ENCODE measurements at places on chromosomes 4 and X.

GRCh38 chr4:153645183-153645582, 38.9 kb upstream of the TLR2 start:
- DNase-seq = no peak

- no peak for DNase-seq
These were observed 189.1 kb downstream of the PDGFC start for GRCh38 chr4:156782491-156782890.

- DNase-seq = no peak
These were observed 39.6 kb upstream of the MBTPS2 start for GRCh38 chrX:21799767-21800166.

GRCh38 chr4:186201535-186202230, 10.3 kb downstream of the CYP4V2 start:
- no peak for DNase-seq

- DNase-seq = no peak
These were observed 54.1 kb downstream of the PAGE2 start for GRCh38 chrX:55142919-55143310.

- no peak for DNase-seq
These were observed 33.0 kb upstream of the ARHGAP6 start for GRCh38 chrX:11698702-11699101.

DNA sequence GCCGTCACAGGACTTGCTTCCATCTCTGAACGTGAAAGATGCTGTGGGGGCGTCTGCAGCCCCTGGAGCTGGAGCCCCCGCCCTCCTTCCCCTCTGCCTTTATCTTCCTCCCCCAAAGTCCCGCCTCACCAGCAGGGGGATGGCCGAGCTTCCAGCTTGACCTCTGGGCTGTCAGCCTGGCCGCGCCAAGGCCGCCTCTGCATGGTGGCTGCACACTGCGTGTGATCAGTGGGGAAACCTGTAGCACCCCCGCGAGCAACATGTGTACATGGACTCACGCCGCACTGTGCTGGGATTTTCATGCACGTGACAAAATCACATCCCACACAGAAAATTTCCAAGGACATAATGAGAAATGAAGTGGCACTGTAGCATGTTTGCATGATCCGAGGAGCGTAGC, 26.5 kb upstream of the PSAPL1 start:
- no peak for DNase-seq

DNA sequence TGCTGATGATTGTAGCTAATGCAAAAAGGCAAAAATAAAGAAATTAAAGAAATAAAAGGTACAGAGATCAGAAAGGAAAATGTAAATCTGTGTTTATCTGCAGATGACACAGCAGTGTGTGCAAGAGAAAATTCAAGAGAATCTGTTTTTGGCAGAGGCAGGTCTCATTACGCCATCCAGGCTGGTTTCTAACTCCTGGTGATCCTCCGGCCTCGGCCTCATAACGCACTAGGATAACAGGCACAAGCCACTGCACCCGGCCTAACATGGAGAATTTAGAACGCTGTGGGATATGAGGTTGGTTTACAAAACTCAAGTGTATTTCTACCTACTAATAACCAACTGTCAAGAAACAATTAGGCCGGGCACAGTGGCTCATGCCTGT, 29.4 kb downstream of the CTBP1 start:
- DNase-seq = no peak

DNA sequence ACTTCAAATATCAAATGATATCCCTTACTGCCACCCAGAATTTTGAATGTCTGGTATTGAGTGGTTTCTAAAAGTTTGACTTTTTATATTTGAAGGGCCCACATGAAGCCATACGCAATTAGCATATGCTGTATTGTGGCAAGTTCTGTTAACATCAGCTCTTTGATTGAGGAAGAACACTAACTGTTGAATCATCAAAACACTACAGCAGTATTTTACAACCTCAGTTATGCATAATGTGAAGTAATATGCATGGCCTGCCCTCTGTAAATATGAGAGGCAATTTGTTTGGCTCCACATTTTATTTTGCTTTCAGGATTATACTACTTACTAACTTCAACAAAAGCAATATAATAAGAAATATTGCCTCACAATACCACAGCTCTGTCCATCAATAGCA, 62.2 kb upstream of the DMD start:
- no peak for DNase-seq

DNA sequence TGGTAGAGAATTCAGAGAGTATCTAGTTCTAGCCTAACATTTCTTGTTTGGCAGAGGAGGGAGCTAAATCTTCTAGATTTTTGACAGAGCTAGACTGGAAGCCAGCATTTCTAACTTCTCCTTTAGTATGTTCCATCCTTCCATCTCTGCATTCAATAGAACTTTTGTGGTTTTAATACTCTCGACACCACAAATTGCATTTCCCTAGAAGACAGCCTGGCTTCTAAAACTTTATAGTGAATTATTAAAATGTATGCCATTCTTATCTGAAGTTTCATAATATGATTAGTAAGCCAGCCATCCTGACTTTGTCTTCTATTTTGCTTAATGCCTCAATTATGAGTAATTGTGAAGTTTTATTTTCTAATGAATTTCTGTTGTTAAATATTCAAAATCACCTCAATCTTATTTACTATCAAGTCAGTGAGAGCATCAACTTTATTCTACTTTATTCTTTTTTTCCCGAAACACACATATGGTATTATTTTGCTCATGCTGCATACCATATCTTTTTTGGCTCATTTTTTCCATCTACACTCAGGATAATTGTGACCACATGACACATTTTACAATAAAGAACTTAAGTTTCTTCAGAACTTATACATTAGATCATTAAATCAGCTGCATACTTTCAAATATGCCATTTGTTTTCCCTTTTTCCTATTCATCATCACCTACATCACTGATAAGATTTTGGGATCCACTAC, 30.2 kb downstream of the EDNRA start:
- no peak for DNase-seq

DNA sequence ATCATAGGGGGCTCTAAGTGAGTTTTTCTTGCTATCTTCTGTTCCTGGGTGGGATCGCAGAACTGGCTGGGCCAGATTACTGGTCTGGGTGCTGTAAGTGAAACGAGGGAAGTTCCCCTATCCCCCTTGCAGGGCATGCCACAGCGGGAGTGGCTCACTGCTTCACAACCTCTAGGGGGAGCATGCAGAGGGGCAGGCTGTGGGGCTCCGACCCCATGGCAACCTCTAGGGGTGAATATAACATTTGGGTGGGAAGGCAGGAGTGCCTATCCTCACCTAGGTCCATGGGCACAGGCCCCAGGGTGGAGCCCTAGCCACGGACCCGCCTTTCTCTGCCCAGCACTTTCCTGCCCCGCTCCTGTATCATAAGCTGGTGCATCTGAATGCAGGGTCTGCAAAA, 1.7 kb upstream of the RRAGB start:
- no peak for DNase-seq

GRCh38 chr4:99029018-99029735, 33.7 kb downstream of the METAP1 start:
- no peak for DNase-seq

DNA sequence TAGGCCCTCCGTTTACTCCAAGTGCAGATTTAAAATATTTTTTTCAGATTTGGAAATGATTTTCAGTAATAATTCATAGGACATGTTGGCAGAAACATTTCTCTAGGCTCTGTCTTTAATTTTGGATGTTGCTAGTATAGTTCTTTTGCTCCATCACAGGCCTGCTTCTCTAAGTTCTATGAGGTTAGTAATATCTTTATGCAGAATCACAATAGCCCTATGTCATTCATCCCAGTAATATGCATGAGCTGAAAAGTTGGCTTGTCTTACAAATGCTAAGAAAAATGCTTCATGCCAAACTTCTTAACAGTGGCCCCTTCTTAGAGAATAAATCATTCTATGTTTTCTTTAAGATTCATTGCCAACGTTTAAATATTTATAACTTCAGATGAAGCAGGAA, 148.3 kb upstream of the TLL1 start:
- no peak for DNase-seq

DNA sequence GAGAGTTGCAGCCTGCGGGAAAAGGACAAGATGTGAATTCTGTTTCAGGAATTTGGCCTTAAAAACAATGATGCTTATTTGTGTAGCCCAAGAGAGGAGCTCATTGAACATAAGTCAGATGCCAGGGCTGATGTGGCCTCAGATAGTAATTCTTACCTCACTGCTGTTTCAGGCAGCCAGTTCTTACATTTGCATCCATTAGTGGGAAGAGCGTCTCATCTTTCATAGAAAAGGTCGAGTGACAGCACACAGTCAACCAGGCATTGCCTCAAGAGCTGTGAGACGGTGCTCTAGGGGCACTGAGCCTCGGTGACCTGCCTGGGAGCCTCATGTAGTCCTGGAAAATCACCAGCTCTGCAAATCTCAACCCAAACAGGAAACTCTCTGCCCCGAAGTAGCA, 174.9 kb upstream of the FRG1 start:
- peak; percentile 38 for DNase-seq

DNA sequence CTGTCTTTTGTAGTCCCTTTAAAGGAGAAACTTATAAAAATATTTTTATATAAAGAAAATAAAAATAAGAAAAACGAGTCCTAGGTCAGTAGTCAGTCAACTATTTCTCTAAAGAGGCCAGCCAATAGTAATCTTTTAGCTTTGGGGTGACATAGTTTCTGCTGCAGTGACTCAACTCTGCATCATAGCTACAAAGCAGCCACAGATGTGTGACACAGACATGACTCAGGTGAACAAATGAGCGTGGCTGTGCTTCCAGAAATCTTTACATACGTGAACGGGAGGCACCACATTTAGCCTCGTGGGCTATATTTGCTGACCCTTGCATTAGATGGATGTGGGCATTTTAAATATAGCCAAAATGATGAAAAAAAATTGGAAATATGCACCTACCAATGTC, 1862.5 kb upstream of the TENM3 start:
- DNase-seq = no peak

DNA sequence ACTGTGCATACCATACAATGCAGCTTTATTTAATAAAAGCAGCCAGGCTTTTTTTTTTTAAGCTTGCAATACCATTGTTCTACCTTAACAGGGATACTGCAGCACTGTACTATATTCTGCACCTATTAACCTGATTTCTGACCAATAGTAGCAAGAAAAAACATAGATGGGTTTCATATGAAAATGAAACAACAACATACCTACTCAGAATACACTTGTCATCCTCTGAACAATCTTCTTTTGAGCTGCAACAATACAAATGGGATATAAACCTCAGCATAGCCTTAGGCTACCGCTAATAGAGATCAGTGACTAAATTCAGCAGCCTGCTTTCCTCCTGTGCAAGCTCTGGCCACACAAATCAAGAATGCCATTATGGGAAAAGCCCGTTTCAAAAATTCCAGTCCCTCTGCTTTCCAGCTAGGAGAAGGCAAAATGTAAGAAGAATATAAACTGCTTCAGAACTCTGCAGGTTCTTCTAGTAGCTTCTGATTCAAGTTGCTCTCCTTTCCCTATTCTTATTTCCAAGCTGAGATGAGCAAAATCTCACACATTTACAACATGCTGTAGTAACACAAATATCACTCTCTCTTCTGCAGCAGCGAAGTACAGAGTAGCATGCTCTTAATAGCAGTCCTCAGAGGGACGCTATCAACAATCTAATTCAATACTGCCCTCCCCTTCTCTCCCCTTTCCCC, 143.4 kb downstream of the KLHL13 start:
- no peak for DNase-seq

DNA sequence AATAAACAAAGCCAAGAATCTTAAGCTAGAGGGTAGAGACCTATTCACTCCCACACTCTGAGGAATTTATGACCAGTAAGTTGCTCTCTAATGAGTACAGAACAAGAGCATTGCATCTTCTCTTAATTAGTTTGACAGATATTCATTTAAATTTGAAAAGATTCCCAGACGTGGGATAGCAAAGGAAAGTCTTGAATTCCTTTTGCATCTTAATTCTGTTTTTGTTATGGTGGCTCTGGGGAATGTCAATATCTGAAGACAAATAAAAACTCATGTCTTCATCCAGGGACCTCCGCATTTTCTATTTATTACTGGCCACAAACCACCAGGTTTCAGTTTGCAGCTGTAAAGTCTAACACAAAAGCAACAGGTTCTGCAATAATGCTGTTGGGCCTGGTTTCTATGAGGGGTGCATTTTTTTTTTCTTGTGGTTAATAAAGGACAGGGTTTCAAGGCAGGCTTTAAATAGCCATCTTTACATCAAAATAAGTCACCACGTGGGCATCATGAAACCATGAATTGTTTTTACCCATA, 172.3 kb downstream of the SHROOM3 start:
- DNase-seq = no peak

GRCh38 chrX:85243155-85243554, 424 bp downstream of the SATL1 start:
- peak; percentile 2 for DNase-seq

DNA sequence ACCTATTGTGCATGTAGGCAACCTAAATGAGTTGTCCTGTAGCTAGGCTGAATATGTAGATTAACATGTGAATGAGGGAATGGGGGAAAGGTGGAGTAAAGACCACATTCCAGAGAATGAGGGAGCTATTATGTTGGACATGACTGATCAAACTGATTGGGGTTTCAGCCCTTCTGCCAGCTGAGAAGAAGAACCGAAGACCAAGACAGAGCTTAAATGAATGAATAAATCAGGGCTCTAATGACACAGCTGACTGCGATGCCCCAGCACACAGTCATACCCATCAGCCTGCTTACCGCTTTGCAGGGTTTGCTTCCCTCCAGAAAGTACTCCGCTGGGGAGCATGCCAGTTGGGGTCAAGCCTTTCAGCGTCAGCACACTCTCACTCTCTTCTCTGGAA, 315.4 kb downstream of the PPP3CA start:
- DNase-seq = no peak

DNA sequence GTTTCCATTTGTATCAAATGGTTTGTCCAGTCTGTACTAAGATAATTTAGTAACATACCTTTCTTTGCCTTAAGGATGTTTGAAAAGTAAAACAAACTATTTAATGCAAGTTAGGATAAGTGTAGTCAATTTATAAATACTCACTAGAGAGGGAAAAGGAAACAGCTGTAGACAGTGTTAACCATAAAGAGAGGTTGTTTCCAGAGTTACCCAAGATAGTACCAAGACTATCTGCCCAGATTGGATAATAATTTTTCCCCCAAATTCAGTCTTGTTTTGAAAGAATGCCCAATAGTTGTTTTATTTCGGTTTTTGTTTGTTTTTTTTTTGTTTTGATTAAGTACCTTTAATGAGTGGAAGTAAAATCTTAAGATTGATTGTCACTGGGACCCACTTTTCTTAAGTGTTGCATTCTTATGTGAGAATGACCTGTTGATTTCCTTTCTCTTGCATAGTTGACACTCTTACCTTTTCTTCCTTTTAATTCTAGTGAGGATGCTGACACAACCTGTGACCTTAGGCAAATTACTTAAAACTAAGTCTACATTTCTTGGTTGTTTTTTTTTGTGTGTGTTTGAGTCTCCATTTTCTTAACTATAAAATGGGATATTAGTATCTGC, 12.8 kb downstream of the AFF1 start:
- DNase-seq = no peak

DNA sequence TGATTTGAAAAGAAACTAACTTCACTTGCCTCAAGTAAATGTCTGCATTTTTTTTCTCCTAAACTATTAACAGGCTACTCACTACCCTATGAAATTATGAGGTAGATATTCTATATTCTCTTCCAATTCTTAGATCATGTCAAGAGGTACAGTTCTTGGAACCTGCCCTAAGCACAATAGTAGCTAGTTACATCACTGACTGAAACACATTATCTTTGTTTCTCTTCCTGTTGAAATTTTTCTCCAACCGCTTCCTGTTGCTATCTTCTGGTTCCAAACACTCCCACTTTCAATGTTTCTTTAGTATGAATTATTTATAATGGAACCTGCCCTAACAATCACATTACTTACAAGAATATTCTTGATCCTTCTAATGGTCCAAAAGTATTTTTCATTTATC, 5.0 kb upstream of the BANK1 start:
- DNase-seq = no peak
